CD8-positive, alpha-beta memory T cell (primary cell): ENCODE measurements at places on chromosomes 6 and 20. TPM values are rescaled to one million over a fixed set of nuclear protein-coding genes. Genes with fewer than 3 reads are reported as not detected.

Gene TGM2
- not detected for polyA plus RNA-seq

Gene BPIFB6
- polyA plus RNA-seq: not detected

Gene STX11
- polyA plus RNA-seq: 16.7 TPM

Gene SMIM8
- 16.2 TPM for polyA plus RNA-seq

Gene BTNL2
- not detected for polyA plus RNA-seq

- no peak for DNase-seq
Observed at GRCh38 chr20:16947479-16947878, 199.3 kb downstream of the OTOR start.

DNA sequence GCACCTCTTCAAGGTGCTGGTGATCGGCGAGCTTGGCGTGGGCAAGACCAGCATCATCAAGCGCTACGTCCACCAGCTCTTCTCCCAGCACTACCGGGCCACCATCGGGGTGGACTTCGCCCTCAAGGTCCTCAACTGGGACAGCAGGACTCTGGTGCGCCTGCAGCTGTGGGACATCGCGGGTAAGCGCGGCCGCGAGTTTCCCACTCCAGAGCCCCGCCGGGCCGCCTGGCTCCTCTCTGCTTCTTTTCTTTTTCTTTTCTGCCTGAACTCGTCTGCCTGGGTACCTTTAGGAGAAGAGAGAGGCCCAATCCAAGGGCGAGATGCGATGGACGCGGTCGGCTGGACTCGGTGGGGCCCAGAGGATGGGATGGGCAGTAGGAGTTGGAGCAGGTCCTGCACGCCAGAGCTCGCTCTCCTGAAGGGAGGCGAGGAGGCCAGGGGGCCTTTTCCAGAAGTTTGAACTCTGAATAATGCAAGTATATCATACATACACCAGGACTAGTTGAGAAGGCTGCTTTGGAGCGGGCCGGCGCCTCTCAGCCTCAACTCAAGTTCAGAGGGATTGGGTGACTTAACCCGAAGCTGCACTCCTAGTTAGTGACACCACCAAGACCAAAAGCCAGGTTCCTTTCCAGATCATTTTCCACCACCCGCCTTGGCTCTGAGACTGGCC, 445 bp downstream of the RAB32 start:
- DNase-seq: no peak

DNA sequence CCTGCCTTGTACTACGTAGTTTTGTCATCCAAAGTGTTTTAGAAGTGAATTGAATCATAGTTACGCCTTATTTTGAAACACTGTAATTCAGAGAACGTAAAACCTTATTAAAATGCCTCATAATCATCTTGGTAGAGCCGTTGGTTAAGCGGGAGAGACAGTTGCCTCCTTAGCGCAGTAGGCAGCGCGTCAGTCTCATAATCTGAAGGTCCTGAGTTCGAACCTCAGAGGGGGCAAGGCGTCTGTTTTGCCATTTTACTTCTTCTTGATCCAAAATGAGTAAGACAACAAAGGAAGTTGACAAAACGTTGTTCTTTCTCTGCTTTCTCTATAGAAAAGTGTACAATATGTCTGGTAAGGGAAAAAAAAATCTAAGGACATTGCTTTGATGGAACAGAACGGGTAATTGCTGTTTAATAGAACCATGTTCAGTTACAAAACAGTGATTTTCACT, 20.7 kb upstream of the TRIM27 start:
- peak; percentile 77 for DNase-seq

DNA sequence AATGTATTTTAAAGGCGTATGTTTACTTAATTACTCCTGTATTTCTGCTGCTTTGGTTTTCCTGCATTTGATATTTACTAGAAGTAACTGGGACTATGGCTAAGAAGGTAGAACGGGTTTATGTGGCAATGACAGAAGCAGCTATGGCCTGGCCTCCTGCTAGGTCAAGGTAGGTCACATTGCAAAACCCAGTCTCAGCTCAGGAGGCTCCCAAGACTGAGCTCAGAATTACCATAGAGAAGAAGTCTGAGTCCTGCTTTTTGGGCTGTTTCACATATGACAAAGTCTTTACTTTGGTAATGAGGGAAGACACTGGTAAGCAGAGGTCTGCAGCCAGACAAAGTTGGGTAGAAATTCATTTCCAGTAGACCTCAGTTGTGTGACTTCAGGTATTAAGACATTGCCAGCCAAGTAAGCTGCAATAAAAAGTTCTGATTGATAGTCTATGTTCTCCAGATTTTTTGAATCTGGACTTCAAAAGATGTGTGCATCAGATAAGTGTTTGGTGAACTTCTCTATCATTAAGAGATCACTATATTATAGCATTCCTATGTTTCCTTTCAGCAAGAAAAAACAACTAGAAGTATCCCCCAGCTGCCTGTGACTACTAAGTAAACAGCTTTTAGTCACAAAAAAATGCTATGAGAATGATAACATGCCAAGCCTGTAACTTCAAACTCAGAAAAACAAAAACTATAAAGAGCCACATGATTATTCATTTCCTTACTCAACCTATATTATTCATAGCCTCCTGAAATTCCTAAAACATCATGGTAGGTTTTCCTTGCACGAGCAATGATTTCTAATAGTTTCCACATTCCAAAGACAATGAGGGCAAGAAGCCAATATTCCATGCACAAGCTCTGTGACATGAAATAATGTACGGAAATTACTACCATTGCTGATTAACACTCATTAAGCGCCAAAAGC, 312.3 kb downstream of the HAO1 start:
- no peak for DNase-seq

- no peak for DNase-seq
Observed at GRCh38 chr6:129696028-129696418, 14.0 kb downstream of the ARHGAP18 start.
